NCI-H510A treated with DMSO at 0.1 percent for 48 hours (cell line): ENCODE measurements at places on chromosomes 12 and 14.

DNA sequence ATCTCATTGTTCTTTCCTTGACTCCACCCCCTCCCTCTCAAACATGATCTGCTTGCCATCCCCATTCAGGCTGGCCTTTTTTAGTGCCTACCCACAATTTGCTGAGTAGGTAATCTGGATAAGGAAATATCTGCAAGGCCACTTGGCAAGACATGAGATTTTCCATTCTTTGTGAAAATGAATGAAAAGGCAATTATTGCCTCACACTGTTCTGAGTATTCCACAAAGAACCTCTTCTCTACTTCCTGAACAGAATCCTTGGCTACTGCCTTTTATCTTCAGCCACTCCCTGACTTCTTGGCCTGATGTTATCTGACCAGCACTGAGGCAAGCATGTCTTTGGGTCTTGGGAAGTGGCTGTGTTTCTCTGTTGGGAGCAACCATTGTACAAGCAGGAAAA, 263.2 kb upstream of the ATP2B1 start:
- no peak for DNase-seq

DNA sequence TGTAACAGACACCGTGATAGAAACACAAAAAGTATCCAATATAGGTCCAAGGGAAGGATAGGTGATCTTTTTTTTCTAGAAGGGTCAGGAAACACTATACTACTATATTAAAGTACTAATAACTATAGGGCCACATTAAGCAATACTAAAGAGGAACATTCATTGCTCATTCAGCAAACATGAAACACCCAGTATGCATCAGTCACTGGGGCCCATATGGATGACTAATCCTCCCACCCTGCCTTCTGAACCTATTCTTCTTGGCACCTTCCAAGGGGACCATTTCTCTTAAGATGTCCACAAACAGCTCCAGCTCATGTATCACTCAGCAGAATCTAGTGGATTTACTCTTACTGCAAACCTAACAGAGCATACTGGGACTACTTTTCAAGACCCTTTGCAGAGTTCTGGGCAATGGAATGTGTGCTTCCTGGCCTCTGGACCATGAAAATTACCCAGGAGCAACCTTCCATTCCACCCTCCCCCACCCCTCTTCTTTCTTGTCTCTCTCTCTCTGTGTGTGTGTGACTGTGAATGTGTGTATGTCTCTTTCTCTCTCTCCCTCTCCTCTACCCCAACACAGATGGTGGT, 187.9 kb downstream of the EPS8 start:
- no peak for DNase-seq

- DNase-seq = peak; percentile 71
Measured at GRCh38 chr14:81453166-81453766, 53.1 kb upstream of the STON2 start.

- no peak for DNase-seq
Measured at GRCh38 chr12:101671157-101671791, 26.2 kb upstream of the CHPT1 start.

- DNase-seq = no peak
Measured at GRCh38 chr12:128267651-128268378, 845 bp downstream of the TMEM132C start.

DNA sequence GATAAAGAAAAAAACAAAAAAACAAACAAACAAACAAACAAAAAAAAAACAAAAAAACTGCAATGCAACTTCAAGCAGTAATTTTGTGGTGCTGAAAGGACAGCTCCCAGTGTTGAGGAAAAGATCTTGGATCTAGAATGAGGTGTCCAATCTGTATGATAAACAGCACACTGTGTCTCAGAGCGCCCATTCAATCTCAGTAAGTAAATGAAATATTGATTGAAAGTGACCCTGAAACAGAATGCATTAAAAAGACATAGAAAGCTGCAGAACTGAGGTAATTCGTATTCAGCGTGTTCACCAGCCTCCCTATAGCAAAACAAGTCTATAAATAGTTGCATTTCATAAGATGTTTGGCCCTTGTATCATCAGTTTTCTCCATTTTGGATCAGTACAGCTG, 153.0 kb downstream of the NOVA1 start:
- DNase-seq = no peak

DNA sequence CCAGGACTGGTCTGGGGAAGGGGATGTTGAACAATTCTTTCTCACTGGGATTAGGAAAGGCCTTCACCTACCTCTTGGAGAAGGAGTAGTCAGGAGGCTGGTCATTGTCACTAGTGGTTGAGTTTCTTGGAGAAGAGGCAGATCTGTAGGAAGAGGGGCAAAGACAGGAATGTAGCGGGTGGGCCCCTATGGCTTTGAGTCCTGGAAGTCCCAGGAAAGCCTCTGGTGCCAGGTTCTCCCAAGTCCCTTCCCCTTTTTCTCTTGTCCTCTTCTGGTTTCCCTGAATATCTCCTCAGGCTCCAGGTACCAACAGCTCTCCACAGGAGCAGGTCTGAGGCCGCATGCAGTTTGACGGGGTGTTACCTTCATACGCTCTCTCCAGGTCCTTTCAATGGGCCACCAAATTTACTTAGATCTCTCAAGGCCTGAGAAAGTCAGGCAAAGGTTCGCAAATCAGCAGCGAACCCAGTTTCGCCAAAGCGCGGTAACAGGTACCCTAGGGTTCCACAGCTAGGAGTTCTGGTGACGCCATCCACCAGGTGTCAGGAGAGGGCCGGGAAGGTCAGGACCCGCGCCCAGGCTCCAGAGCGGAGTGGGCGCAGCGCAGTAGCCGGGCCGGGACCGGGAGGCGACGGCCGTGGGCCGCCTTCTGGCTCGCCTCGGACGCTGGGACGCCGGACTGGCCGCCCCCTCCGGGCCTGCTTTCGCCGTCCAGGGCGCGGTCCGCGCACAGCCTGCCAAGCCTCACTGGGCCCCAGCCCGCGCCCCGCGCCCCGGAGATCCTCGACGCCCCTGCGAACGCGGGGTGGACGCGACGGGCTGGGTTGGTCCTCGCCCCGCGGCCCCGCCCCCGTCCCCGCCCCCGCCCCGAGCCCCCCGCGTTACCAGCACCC, 795 bp downstream of the SMAGP start:
- DNase-seq = peak; percentile 72

DNA sequence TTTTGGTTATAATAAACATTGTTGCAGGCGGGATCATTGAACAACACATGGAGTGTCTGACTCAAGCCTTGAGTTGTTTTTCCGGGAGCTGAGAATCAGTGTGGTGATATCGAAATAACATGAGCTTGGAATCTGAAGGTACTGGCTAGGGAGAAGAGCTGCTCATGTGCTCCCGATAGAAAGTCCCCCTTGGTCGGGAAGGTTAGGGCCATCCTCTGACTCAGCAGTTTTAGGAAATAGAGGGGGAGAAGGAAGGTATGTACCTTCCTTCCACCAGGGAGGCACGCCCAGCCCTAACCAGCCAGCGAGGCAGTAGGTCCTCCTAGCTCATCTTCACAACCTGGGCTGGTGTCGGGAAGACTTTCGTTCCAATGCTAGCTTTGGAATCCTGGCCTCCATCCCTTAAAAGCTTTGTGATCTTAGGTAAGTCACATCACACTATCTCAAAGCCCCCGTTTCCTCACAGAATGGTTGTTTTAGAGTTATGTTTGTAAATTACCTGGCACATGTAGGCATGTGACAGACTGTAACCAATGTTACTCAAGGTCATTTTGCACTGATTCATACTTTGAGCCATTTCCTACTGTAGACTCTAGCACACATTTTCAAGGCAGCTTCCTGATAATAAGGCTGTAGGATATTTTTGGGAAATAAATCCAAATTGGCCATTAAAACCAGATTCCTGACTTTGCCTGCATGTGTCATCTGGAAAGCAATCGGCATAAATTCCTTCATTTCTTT, 1.9 kb upstream of the RAB35 start:
- peak; percentile 39 for DNase-seq

GRCh38 chr12:11765817-11766794, 116.6 kb downstream of the ETV6 start:
- DNase-seq = no peak

GRCh38 chr12:108102363-108102762, 26.7 kb upstream of the WSCD2 start:
- DNase-seq = no peak

- no peak for DNase-seq
Measured at GRCh38 chr12:55320201-55320600, 6.1 kb downstream of the OR6C1 start.

DNA sequence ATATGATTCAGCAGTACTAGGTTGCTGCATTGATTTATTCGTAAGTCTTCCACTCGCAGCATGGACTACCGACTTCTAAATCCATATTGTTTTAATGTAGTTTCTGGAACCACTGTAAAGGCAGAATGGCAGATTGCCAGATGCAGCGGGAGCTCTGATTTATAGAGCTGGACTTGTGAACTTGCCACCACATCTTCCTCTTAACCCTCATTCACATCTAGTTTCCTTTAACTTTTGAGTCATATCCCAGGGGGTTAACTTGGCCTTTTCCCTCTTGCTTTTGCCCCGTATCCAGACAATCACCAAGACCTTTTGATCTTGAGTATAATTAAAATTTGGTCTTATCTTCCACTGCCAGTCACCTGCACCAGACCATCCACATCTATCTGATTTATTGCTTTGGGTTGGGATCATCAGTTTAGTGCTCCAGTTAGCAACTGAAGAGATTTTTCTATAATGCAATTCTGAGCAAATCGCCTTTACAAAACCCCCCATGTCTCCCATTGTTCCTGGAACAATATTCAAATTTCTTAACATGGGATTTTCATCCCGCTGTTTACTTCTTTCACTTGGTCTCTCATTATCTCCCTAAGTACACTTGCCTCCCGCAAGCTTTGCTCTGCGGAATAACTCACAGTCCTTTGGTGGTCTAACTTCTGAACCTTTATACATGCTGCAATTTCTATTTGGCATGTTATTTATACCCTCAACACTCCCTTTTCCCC, 130.5 kb downstream of the ACSS3 start:
- peak; percentile 17 for DNase-seq
